ENCODE measurements at places on chromosomes 2 and 18. TPM values are rescaled to one million over a fixed set of nuclear protein-coding genes. Genes with fewer than 3 reads are reported as not detected.

SLC11A1 gene
- total RNA-seq, result not detected

CTIF gene
- 9.6 TPM for total RNA-seq

DSEL gene
- total RNA-seq, result 20.8 TPM

GBX2 gene
- total RNA-seq, result 1.3 TPM

STARD6 gene
- total RNA-seq, result not detected

SERPINB12 gene
- total RNA-seq, result not detected

FBLN7 gene
- 1.4 TPM for total RNA-seq

GRCh38 chr2:60414495-60415138, 138.8 kb downstream of the BCL11A start:
- no peak overlapping the region for H3K27ac ChIP-seq
- DNase-seq, result no peak
- peaks cover 4% of the 10 kb centered on the region for H3K27me3 ChIP-seq
- H3K36me3 ChIP-seq, result no peaks in the 10 kb centered on the region

GRCh38 chr2:8189316-8189715, 492.5 kb upstream of the ID2 start:
- peak; percentile 9 for DNase-seq
- no peaks in the 10 kb centered on the region for H3K27me3 ChIP-seq
- no peak overlapping the region for H3K27ac ChIP-seq
- no peak overlapping the region for H3K4me3 ChIP-seq
- peaks cover 24% of the 10 kb centered on the region for H3K4me1 ChIP-seq
- no peaks in the 10 kb centered on the region for H3K36me3 ChIP-seq

GRCh38 chr2:86557836-86558235, 5.4 kb downstream of the CHMP3 start:
- DNase-seq, result no peak
- no peak overlapping the region for H3K4me3 ChIP-seq
- H3K36me3 ChIP-seq, result 0 out of 2 replicates have a peak, but pooled peaks cover 3% of the 10 kb centered on the region
- H3K27ac ChIP-seq, result no peak overlapping the region
- no peaks in the 10 kb centered on the region for H3K27me3 ChIP-seq

- H3K36me3 ChIP-seq, result peaks cover 5% of the 10 kb centered on the region
- peak; percentile 75 for DNase-seq
- H3K4me3 ChIP-seq, result no peak overlapping the region
- H3K4me1 ChIP-seq, result no peaks in the 10 kb centered on the region
These were observed 80.0 kb downstream of the COPS8 start for GRCh38 chr2:237165405-237166276.

DNA sequence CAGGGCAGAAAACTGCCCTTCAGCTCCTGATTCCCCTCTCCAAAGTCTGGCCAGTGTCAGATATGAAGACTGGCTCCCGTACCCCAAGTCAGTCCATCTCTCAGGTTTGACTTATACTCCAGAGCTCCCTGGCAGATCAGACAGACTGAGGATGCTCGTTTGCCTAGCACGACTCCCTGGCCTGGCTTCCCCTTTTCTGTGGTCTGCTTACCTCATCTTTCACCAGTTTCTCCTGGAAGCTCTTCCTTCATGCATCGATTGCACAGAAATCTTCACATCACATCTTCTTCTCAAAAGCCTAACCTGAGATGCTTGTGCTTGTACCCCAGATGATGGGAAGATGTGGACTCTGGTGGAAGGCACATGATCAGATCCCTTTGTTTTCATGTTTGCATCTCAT, 387.9 kb upstream of the POU3F3 start:
- H3K27ac ChIP-seq, result no peak overlapping the region
- peaks cover 18% of the 10 kb centered on the region for H3K4me1 ChIP-seq
- H3K4me3 ChIP-seq, result no peak overlapping the region
- no peak for DNase-seq
- no peaks in the 10 kb centered on the region for H3K36me3 ChIP-seq

GRCh38 chr2:19653509-19653908, 248.3 kb downstream of the TTC32 start:
- H3K36me3 ChIP-seq, result no peaks in the 10 kb centered on the region
- DNase-seq, result no peak
- H3K4me3 ChIP-seq, result no peak overlapping the region
- peaks cover 4% of the 10 kb centered on the region for H3K4me1 ChIP-seq
- H3K27me3 ChIP-seq, result no peaks in the 10 kb centered on the region

GRCh38 chr2:172398440-172398839, 28.9 kb upstream of the ITGA6 start:
- H3K27me3 ChIP-seq, result no peaks in the 10 kb centered on the region
- no peaks in the 10 kb centered on the region for H3K36me3 ChIP-seq
- no peak overlapping the region for H3K27ac ChIP-seq
- peak; percentile 36 for DNase-seq

- no peaks in the 10 kb centered on the region for H3K36me3 ChIP-seq
- no peaks in the 10 kb centered on the region for H3K27me3 ChIP-seq
- peak; percentile 24 for DNase-seq
- no peak overlapping the region for H3K4me3 ChIP-seq
- H3K4me1 ChIP-seq, result peaks cover 10% of the 10 kb centered on the region
- H3K27ac ChIP-seq, result no peak overlapping the region
These were observed 21.1 kb downstream of the PCARE start for GRCh38 chr2:29053223-29053622.

- H3K36me3 ChIP-seq, result no peaks in the 10 kb centered on the region
- no peak overlapping the region for H3K27ac ChIP-seq
- no peak for DNase-seq
- H3K4me3 ChIP-seq, result no peak overlapping the region
- H3K27me3 ChIP-seq, result no peaks in the 10 kb centered on the region
These were observed 41.1 kb downstream of the UPP2 start for GRCh38 chr2:158142568-158143332.

DNA sequence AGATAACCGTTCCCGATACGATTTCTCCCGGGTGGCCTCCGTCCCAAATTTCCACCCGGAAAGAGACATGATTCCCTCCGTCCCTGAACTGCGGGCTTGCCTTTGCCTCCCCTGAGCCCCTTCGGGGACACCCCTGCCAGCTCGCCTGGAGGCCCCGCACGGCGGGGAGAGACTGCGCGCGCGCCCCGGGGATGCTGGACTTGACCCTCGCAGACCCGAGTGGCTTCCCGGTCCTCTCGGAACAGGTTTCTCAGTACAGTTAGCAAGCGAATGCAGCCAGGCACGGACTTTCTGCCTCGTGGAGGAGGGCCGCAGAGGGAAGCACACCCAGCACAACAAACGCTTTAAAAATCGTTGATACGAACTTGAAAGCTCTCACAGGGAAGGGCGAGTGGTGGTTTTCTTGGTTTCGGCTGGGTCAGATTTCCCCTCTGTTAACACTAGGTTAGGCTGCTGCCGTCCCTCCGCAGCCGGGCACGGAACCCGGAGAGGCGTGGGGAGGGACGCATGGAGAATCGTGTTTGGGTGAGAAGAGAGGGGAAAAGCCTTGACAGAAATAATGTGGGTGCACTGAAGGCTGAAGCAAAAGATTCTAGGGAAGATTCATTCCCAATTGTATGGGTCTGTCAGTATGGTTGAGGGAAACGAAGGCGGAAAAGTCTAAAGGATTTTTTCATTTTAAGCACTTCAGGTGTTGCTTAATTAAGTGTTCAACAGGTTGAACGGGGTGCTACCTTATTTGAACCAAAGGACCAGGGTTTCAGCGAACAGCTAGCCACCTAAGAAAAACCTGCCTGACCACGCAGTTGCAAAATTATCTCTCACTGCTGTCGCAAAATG, 916 bp downstream of the TNFRSF11A start:
- peak overlapping the region; percentile 87 for H3K4me3 ChIP-seq
- peaks cover 34% of the 10 kb centered on the region for H3K27me3 ChIP-seq
- no peak overlapping the region for H3K27ac ChIP-seq
- peak; percentile 59 for DNase-seq
- H3K4me1 ChIP-seq, result peaks cover 47% of the 10 kb centered on the region

GRCh38 chr2:25308599-25308998, 33.1 kb downstream of the DNMT3A start:
- H3K4me3 ChIP-seq, result no peak overlapping the region
- H3K36me3 ChIP-seq, result no peaks in the 10 kb centered on the region
- no peak for DNase-seq
- H3K4me1 ChIP-seq, result peaks cover 47% of the 10 kb centered on the region
- no peak overlapping the region for H3K27ac ChIP-seq
- H3K27me3 ChIP-seq, result no peaks in the 10 kb centered on the region

GRCh38 chr2:45140675-45141074, 131.4 kb upstream of the SIX2 start:
- H3K4me1 ChIP-seq, result no peaks in the 10 kb centered on the region
- no peak for DNase-seq
- no peaks in the 10 kb centered on the region for H3K27me3 ChIP-seq
- no peak overlapping the region for H3K4me3 ChIP-seq
- no peak overlapping the region for H3K27ac ChIP-seq

DNA sequence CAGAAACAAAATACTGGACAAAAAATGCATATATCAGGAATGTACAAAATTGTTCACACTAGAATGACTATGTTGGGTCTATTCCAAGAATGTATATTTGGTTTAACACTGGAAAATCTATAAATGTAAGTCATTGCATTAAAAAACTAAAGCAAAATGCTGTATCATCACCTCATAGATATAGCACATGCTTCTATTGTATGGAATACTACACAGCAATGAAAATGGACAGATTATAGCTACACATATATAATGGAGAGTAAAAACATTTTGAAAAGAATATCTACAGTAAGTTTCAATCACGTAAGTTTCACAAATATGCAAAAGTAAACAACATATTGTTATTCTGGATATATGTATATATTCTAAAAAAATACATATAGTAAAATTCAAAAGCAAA, 91.8 kb downstream of the ACVR1C start:
- no peaks in the 10 kb centered on the region for H3K36me3 ChIP-seq
- no peaks in the 10 kb centered on the region for H3K27me3 ChIP-seq
- H3K27ac ChIP-seq, result no peak overlapping the region
- no peak overlapping the region for H3K4me3 ChIP-seq
- no peaks in the 10 kb centered on the region for H3K4me1 ChIP-seq
- DNase-seq, result no peak

DNA sequence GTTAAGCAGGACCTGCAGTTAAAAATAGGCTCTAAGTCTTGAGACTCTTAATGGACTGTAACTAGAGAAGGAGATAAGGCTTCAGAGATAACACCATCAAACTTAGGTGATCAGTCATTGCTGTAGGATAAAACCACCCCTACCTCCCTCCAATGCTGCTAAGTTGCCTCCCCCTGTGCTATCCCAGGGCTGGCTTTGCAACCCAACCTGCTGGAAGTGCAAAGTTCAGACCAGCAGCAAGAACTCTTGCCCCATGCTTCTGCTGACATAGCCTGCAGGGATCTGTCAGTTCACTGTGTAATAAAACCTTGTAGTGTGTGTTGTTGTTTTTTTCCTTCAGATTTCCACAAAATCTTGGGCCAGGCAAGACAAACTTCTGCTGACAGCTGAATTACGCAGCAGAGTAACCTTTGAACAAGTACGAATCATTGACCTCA, 57.4 kb upstream of the EPB41L3 start:
- no peak overlapping the region for H3K27ac ChIP-seq
- no peaks in the 10 kb centered on the region for H3K27me3 ChIP-seq
- peaks cover 7% of the 10 kb centered on the region for H3K4me1 ChIP-seq
- no peaks in the 10 kb centered on the region for H3K36me3 ChIP-seq
- no peak overlapping the region for H3K4me3 ChIP-seq
- DNase-seq, result no peak

DNA sequence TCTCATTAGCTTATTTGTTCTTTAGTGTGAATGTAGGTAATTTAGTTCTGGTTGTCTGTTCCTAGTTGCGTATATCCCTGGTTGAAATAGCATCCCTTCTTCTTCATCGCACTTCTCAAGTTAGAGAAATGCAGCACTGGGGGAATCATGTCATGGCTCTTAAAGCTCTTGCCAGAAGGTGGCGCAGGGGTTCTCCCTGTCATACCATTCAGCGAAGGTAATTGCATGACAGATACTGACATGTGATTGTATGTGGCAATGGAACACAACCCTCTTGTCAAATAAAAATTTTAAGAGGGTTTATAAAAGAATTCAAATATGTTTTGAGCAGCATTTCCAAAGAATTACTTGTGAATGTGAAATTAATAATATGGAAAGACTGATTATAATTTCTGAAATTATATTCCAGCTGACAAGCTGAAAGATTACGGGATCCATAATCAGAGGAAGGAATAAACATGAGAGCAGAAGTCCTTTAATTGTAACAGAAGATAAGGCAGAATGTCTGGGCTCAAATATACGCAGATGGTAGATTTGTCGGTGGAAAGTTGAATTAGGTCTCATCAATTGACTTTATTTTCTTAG, 411.7 kb downstream of the DSEL start:
- H3K4me1 ChIP-seq, result no peaks in the 10 kb centered on the region
- H3K4me3 ChIP-seq, result no peak overlapping the region
- peak; percentile 88 for DNase-seq
- no peak overlapping the region for H3K27ac ChIP-seq
